ENCODE measurements at places on chromosomes 4 and X. TPM values are rescaled to one million over a fixed set of nuclear protein-coding genes. Genes with fewer than 3 reads are reported as not detected.

The LNX1 gene
- total RNA-seq: 3.3 TPM

The SHROOM3 gene
- total RNA-seq: 109 TPM

DNA sequence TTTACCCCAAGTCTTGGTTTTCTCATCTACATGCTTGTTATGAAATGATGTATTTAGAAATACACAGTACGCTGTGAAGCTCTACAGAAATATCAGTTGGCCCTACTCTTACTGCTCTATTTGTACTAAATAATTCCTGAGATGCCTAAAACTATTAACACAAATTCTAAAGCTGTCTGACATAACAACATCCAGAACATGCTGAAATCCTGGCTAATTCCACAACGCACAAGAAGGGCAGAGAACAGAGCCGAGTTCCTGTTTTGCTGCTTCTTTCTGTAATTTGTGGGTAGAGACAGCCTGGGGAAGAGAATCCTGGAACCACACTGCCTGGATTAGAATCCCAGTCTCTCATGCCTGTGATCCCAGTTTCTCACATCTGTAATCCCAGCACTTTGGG lies 59.0 kb downstream of the ZNF827 start:
- DNase-seq: no peak

- DNase-seq: no peak
Observed at GRCh38 chr4:123846092-123846491, 449.5 kb downstream of the SPRY1 start.
